ENCODE measurements at places on chromosomes 5 and 9.

- DNase-seq, result no peak
These were observed 35.4 kb upstream of the TUT7 start for GRCh38 chr9:86389628-86390027.

- DNase-seq, result no peak
These were observed 192.6 kb upstream of the RASA1 start for GRCh38 chr5:87074934-87075541.

GRCh38 chr5:84378420-84378819 is 6.3 kb downstream of the EDIL3 start:
- no peak for DNase-seq

DNA sequence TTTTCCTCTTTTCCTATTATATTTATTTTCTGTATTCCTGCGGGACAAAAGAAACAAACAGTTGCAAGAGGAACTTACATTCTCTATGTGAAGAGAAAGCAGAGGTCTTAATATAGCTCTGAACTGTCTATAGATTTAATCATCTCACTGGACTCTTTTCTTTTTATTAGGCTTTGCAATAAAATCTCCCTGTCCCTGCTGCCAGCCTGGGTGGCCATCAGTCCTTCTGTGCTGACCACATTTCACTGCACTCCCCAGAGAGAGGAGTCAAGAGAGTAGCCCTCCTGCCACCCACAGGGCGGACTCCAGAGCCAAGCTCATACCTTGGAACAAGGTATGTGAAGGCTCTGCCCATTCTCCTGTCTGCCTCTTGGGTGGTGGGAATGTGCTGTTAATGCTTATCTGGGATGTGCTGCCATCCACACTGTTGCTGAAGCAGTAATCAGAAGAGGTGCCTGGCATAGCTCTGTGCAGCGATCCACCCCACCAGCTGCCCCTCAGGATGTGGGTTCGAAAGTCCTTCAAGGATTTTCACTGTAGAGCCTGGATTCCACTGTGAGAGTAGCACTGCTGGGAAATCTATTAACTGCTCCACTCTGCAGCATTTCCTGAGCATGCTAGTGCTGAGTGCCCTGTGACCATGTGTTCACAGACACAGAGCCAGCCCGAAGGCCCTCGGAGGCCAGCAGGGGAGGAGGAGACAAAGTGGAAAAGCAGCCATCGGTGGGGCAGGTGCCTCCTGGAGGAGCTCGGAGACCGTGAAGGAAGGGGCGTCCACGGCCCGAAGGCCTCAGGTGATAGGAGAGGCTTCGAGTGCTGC is 334.6 kb downstream of the MED10 start:
- no peak for DNase-seq

GRCh38 chr9:18238752-18239447 is 235.1 kb upstream of the ADAMTSL1 start:
- no peak for DNase-seq

DNA sequence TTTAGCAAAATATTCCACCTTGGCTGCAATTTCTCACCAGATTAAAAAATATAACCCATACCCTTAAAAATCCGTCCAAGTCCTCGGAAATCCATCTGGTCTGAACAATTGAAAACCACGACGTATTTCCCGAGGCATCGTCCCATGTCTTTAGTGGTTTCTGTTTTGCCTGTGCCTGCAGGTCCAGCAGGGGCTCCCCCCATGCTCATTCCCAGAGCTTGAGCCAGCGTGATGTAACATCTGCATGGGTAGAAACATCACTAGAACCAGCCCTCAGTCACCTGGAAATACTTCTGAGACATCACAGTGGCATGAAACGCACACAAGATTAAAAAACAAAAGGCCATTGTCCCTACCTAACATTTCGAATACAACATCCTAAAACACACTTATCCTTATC is 114.0 kb downstream of the DNAH5 start:
- DNase-seq, result no peak

- DNase-seq, result no peak
These were observed 52.4 kb downstream of the SLIT3 start for GRCh38 chr5:169248550-169248949.

Data from esophagus squamous epithelium (tissue), 5 donors.